ENCODE measurements at places on chromosomes 12 and 14.

- no peak for DNase-seq
These were observed 194.9 kb upstream of the OR4E1 start for GRCh38 chr14:21868442-21869046.

GRCh38 chr12:62259631-62259992 is 592 bp upstream of the USP15 start:
- DNase-seq = no peak

DNA sequence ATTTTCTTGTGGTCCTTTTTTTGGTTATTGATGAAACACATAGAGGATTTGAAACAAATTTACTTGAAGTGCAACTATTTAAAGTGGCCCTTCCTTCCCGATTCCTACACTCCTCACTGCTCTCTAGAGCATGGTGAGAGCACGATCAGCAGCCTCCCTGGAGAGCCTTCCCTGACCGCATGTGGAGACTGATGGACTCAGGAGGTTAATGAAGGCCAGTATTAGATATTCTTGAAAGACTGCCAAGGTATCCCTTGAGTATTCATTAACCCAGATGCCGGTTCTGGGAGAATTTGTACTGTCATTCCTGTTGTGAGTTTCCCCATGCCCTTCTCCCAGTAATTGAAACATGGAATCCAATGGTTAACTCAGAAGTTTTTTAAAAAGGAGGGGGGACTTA is 102.8 kb upstream of the FGD4 start:
- DNase-seq = no peak

DNA sequence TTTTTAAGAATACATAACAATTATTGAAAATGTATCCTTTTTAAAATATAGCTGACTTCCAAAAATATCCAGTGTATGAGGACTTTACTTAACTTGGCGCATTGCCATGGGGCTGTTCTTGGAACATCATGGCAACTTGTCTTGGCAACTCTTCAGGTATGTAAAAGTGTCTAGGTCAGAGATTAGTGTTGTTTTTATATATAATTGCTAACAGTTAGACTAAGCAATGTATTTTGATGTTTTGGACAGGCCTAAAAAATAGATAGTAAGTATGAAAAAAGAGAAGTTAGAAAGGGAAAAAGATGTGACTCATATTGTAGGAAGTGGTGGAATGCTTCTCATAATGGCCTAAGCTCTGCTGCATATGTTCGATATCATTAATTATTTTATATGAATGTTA is 70.9 kb downstream of the MON2 start:
- DNase-seq = peak; percentile 32

- DNase-seq = no peak
These were observed 20.3 kb downstream of the FANCM start for GRCh38 chr14:45156067-45156466.

DNA sequence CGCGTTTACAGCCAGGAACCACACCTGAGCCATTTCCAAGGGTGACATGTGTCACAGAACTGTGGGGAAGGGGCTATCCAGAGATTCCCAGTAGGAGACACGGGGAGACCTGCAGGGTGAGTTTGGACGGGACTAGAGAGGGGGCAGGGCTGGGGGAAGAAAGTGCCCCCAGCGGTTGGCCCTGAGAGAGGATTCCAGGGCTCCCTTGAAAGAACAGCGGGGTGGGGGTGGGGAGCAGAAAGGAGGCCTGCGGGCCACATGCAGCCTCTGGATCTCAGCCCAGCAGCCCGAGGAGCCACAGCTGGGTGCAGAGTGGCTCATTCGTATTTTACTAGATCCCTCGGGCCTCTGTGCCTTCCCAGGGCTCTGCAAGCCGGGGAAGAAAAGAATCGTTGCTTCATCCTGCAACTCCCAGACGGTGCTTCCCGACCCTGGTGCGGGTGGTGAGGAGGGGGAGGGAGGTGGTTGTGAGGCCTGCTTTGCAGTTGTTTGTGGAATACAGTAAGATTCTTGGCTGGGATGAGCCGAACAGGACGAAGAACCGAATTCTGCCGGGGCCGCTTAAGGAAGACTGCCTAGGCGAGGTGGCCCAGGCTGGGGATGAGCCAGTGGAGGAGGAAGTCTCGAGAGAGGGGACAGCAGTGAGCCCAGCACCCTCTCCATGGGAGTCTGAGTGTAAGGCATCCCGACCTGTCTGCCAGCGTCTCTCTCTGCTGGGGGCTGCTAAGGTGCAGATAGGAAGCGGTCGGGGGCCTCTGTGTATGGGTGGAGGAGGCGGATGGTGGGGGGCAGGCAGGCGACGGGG is 36.1 kb upstream of the ANKRD9 start:
- no peak for DNase-seq

DNA sequence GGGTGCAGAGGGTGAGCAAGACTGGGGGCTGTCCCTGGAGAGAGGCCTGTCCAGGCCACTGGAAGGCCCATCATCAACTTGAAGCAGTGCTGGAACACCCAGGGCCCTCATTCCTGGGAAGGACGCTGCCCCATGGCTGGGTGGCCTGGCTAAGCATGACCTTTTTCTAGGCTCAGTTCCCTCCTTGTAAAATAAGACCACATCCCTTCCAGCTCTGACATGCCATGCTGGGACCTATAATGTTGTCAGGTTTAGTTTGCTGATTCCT is 62.8 kb downstream of the SYNE3 start:
- DNase-seq = no peak

DNA sequence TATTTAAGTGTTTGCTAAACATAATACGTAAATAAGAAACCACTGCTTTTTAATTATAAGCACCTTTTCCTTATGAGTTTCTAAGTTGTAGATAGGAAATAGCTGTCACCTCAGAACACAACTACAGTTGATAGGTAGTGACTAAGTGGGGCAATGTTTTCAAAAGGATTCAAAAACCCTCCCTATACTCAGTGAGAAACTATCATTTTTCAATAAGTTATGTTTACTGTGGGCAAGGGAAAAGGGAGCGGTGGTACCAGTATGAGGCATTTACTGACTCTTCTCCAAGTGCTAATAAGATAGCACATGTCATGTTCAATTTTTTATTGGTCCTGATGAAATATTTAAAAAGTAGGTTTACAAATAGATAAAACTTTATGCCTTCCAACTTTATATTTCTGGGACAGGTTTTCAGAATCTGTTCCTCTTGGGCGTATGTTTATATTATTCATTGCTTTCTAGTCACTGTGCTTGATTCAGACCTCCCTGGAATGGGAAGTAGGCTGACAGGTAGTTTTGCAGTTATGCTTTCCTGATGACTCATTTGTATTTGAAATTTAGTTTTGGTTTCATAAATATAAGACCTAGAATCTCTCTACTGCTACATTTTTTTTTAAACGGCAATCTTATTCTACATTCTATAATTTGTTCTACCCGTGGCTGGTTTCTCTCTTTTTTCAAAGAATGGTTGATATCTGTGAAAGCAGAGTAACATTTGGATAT is 153.1 kb downstream of the TMEM117 start:
- no peak for DNase-seq

- DNase-seq = no peak
These were observed 9.4 kb downstream of the ART4 start for GRCh38 chr12:14833952-14834351.

- no peak for DNase-seq
These were observed 234.3 kb downstream of the EFCAB11 start for GRCh38 chr14:89720076-89720687.

DNA sequence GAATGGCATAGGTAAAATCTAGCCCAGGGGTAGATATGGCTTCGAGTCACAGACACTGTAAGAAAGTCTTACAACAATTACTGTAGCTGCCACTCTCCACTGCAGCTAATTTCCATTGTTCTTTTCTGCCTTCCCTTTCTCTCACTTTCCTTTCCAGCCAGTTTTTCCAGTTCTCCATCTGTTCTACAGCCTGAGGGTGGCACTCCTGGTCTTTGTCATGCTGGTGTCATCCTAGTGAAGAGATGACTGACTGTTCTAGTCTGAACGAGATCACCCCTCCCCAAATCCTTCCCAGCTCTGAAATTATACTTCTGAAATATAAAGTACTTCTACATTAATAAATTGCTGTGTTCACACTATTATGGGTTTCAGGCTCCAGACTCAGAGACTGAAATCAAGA is 74.2 kb upstream of the CSRP2 start:
- DNase-seq = no peak

GRCh38 chr12:113591480-113591974 is 119.9 kb upstream of the LHX5 start:
- no peak for DNase-seq

- DNase-seq = no peak
These were observed 25.5 kb downstream of the EP400 start for GRCh38 chr12:131975228-131975627.

DNA sequence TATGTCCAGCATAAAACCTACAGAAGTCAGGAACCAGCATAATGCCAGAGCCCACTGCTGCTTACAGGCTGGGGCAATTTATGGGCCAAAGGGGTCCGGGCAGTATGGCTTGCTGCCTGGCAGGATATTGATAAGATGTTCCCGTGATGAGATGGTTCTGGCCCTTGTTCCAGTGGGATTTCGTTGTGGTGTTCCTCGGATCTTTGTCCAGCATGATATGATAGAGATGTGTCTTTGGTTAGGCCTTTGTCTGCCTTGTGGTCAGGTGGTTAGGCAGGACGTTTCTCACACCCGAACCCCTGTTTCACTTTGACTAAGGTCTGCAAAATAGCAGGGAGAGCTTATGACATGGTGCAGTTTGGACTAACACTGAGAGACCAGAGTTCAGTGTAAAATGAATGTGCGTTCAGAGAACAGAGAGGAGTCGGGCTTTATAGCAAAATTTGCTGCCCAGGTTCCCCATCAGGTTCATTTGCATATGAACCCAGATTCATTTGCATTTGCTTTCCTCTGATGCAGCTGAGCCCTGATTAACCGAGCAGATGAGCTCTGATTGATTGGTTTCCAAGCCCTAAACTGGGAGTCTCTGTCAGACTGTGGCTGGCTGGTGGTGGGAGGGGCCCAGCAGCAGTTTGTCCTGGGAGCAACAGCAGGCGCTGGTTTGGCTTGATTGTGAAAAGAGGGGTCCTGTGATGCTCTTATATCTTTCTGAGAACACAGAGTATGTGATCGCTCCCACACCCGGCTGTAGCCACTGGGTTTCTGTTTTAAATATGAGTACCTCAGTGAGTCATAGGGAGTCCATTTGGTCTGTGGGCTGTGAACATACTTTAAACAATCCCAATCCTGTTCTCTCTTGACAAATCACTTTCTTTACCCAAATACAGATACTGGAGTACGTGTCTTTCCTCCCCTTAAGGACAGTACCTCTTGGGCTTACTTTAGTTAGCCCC is 156.3 kb upstream of the PZP start:
- no peak for DNase-seq

- DNase-seq = no peak
These were observed 214.6 kb upstream of the NOS1 start for GRCh38 chr12:117576053-117576452.

- no peak for DNase-seq
These were observed 6.8 kb downstream of the ALDH1L2 start for GRCh38 chr12:105077435-105077834.

- DNase-seq = no peak
These were observed 803.5 kb downstream of the FLRT2 start for GRCh38 chr14:86333493-86333892.

DNA sequence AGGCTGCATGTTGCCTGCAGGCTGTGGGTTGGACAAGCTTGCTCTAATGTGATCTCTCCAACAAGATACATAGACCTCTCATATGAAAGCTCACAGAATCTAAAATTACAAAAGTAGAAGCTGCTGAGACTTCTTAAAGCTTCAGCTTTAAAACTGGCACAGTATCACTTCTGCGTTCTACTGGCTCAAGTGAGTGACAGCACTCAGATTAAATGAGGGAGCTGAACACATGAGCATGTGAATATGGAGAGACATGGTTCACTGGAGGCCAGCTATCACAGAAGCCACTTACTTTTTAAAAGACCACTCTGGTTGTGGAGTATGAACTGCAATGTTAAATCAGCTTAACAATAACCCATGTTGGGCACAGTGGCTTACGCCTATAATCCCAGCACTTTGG is 29.1 kb upstream of the ANO6 start:
- no peak for DNase-seq

GRCh38 chr12:27652174-27652763 is 44.0 kb upstream of the REP15 start:
- DNase-seq = peak; percentile 37

DNA sequence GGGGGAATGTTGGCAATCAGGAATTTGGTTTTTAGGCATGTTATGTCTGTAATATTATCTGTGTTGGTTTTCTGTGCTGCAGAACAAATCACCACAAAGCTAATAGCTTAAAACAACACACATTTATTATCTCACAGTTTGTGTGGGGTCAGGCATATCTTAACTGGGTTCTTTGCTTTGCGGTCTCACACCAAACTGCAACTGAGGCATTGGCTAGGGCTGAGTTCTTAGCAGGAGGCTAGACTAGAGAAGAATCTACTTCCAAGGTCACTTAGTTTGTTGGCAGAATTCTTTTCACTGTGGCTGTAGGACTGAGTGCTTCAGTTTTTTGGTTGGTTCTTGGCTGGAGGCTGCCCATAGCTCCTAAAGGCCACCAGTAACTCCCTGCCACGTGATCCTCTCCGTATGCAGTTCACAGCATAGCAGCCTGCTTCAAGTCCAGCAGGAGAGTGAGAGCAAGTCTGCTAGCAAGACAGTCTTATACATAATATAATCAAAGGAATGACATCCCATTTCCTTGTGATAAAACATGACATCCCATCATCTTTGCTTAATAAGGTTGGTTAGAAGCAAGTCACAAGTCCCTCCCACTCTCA is 21.6 kb downstream of the ATF1 start:
- no peak for DNase-seq

GRCh38 chr14:80100681-80101080 is 110.6 kb downstream of the DIO2 start:
- DNase-seq = no peak

GRCh38 chr14:28012629-28013415 is 753.8 kb upstream of the FOXG1 start:
- no peak for DNase-seq

DNA sequence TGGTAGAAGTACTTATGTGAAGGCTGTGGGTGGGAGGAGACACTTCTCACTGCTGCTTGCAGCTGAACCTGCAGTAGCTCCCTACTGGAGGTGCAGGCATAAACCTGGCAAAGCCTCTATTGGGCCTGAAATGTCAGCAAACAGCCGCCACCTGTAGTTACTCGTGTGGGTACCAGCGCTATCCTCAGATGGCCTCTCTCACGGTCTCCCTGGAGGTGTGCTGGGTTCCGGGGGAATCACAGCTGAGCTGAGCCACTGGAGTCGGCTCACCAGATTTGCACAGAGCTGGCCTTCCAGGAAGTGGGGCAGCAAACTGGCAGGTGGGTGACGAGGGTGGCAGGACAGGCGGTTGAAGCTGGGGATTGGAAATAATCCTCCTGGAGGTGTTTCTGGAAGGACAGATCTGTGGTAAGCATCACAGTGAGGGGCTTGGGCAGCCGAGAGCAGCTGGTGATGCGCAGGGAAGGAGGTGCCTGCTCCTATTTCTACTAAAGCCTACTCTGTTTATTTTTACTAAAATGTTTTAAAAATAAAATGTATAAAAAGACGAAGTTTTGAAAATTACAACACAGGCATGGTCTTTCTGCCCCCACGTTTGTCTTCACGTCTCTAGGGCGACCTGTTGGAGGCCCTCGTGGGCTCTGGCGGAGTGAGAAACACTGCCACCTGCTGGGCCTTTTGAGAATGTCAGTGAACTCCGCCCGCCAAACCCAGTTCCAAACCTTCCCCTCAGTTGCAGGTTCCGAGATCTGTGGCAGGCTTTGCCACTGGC is 67.8 kb upstream of the PLEKHG3 start:
- DNase-seq = peak; percentile 57

Data from ovary (tissue), 10 donors.